ENCODE measurements at places on chromosomes 11 and 22. TPM values are rescaled to one million over a fixed set of nuclear protein-coding genes. Genes with fewer than 3 reads are reported as not detected.

DNA sequence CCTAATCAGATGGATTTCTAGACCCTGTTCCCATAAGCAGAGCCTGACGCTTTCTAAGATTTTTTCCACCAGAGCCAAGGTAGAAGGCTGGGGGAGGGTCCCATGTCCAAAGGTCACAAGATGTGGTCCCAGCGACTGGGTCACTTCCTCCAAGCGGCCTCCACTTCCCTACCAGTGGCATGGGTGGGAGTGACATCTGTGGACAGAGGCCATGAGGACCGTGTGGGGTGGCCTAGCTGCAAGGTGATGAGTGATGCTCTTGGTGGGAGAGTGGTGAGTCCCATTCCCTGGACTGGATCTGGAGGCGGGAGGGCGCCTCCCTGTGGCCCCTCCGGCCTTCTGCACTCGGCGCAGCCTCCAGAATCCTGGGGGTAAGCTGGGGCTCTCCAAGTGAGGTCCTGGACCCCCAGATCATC is 32.4 kb upstream of the PRR5 start:
- peak; percentile 17 for DNase-seq

GRCh38 chr22:44002997-44003396 is 21.1 kb upstream of the PARVB start:
- peak; percentile 41 for DNase-seq

GRCh38 chr11:131422496-131422895 is 52.1 kb downstream of the NTM start:
- DNase-seq, result no peak

DNA sequence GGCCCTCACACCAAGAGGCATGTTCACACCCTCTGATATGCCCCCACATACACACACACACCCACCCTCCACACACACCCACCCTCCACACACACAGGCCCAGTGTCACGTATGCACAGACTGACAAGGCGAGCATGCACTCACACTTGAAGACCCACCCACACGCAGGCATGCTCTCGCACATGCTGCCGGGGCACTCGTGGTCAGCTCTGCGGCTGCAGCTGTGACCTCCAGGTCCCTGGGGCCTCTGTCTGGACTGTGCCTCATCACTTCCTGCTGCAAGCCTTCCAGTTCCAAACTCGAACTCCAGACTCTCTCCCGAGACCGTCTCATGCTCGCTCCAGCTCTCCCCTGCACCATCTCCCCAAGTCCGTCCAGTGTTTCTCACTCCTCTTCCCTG is 9.5 kb downstream of the DCHS1 start:
- peak; percentile 69 for DNase-seq

DNA sequence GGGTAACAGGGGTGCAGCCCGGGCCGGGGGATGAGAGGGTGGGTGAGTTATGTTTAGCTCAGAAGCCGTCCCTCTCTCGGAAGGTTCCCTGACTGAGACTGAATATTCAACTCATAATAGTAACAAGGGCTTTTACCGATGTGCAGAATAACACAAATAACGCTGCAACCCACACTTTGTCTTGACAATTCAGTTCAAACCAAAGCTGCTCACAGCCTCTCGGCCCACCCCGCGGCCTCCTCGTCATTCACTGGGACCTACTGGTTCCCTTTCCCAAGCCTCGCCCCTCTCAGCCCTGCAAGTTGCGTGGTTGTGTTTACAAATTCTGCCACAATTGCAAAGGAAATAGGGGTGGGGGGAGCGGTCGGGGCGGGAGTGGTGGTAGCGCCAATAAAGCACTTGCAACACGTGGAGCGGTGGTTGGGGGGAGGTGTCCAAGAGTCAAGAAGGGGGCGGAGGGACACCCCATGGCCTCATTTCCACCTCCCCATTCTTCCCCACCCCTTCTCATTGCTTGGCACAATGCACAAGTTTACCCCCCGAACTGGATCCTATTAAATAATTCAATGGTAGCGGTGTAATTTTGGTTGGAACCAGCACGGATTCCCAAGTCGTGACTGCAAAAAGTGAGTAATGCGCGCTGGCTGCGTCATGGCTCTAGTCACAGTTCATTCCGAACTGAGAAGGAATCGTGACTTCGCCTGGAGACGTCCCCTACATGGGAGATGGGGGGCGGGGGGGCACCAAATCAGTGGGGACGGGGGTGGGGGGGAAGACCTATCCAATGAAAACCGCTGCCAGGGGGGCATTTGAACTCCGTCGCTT is 102.0 kb upstream of the HSD17B12 start:
- DNase-seq, result no peak

DNA sequence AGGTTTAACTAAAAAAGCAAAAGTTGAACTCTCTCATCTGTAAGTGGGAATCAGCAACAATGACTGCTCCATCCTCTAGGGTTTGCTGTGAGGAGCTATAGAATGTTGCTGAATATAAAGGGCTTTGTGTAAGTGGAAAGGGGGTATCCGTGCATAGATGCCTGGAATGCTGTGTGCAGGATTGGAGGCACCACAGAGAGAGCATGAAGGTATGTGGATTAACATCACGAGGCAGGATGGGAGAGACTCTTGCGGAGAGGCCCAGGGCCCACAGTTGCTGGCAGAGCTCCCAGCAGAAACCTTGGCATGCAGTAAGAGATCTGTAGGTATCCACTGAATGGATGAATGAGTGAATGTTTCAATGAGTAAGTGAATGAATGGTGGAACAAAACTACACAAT is 298.7 kb upstream of the DDI1 start:
- DNase-seq, result no peak

GRCh38 chr22:46462726-46463371 is 74.6 kb downstream of the CELSR1 start:
- DNase-seq, result no peak

GRCh38 chr11:5240458-5240857 is 6.2 kb upstream of the HBD start:
- DNase-seq, result no peak

DNA sequence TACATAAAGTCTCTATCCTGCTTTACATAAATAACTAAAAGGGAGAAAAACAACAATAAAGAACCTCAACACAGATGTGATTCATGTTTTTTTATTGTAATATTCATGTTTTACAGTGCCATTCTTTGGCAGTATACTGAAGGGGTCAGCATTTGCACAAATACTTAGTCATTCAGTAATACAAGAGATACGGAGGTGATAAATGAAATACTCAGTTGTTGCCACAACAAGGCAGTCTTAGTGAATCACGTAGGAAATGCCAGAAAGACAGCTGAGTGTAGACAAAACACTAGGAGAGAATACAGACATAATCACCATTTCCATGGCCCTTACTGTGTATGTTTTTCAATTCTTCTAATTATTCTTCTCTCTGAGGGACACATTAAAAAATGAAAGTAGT is 910.4 kb downstream of the METTL15 start:
- DNase-seq, result peak; percentile 89

Gene ARHGAP8
- total RNA-seq, result under 0.01 TPM

Gene TPBGL
- total RNA-seq, result 0.13 TPM

Gene CAPRIN1
- total RNA-seq, result 153 TPM

Gene MS4A12
- not detected for total RNA-seq
